ENCODE measurements at places on chromosomes 16 and 17.

- no peak for DNase-seq
Observed at GRCh38 chr17:28737770-28738679, 5.8 kb upstream of the TRAF4 start.

GRCh38 chr17:78541488-78542206, 35.5 kb downstream of the DNAH17 start:
- DNase-seq = no peak

DNA sequence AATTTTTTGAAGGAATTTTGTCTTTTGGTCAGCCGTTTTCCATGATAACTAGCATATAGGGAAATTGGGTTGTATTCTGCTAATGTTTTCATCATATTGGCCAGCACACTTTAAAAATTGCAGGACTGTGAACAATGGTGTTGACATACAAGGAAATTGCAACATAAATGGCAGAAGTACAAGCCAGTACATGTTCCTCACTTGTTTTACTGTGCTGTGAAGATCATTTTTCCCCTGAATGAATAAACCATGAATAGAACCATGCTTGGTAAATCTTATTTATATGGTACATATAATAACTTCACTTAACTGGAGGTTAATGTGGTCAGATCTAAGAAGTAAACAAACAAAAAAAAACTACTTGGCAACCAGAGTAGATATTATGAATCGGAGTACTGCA, 22.8 kb downstream of the OMG start:
- no peak for DNase-seq

- no peak for DNase-seq
Observed at GRCh38 chr17:69441179-69441578, 26.7 kb downstream of the MAP2K6 start.

DNA sequence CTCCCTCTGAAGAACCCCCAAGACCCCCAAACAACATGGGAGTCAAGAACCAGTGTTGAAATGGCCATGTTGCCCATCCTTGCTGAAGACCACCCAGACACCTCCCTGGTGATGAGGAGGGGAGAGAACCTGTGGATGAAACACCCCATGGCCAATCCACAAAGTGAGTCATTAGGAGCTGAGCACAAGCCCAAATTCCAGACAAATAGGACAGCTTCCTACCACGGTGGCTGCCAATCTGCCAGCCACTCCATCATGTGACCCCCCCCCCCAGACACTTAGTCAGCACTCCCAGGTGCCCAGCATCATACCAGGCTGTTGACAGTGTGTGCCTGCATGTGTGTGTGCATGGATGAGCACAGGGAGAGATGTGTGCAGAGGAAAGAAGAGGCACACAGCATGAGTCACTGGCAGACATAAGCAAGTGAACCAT, 26.4 kb upstream of the RPL38 start:
- DNase-seq = no peak

GRCh38 chr17:4142107-4142900, 526 bp downstream of the ZZEF1 start:
- DNase-seq = peak; percentile 61

- DNase-seq = no peak
Observed at GRCh38 chr16:372302-372983, 2.1 kb upstream of the MRPL28 start.

DNA sequence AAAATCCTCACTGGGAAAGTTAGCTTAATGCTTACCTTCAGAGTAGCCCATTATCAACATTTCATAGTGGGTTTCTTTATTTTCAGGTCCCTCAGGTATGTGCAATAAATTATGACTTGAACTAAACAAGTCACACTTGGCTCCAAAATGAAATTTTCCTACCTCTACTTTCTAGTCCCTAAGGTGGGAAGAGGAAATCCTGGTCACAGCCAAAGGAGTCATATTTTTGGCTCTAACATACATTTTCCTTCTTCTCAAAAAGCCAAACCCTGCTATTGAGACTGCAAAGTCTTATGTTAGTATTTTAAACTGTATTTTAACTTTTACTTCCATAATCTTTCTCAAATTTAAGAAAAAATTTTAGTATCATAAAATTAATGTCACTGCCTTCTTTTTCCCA, 128.9 kb downstream of the BRIP1 start:
- no peak for DNase-seq

- no peak for DNase-seq
Observed at GRCh38 chr16:5895976-5896375, 798.4 kb upstream of the EEF2KMT start.

DNA sequence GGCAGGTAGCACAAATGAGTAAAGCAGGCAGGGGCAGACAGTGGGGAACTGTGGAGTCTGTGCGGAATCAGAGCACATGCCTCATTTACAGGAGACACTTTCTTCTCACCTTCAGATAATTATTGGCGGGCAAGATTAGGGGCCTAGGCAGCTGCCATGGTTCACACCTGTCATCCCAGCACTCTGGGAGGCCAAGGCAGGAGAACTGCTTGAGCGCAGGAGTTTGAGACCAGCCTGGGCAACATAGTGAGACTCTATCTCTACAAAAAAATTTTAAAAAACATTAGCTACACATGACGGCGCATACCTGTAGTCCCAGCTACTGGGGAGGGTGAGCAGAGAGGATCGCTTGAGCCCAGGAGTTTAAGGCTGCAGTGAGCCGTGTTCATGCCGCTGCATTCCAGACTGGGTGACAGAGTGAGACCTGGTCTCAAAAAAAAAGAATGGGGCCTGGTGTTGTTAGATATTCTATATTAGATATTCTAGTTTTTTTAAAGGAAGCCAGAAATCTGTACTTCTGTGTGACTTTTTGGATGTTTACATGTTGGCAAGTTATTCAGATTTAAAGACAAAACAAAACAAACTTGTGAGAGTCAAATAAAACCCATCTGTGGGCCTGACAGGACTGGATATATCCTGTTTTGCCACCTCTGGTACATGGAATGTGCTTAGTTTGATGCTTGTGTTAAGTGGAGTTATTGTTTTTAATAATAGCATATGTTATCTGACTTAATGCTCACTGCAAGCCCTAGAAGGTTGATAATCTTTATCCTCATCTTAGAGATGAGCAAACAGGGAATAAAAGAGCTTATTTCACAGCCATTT, 4.9 kb upstream of the LPCAT2 start:
- no peak for DNase-seq

DNA sequence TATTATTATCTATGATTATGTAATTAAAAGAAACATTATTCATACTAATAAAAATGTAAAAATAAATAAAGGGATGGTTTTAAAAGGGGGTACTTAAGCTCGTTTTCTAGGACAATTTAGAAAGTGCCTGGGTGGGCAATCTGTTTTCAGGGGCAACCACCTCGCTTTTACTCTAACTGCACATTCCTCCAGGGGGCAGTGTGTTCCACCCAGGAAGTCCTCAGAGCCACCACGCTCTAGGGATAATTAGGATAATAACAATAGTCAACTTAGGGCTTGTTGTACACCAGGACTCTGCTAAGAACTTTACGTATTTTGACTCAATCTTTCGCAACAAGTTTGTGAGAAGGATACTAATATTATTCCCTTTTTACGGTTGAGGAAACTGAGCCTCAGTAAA, 396.7 kb upstream of the MAF start:
- no peak for DNase-seq

DNA sequence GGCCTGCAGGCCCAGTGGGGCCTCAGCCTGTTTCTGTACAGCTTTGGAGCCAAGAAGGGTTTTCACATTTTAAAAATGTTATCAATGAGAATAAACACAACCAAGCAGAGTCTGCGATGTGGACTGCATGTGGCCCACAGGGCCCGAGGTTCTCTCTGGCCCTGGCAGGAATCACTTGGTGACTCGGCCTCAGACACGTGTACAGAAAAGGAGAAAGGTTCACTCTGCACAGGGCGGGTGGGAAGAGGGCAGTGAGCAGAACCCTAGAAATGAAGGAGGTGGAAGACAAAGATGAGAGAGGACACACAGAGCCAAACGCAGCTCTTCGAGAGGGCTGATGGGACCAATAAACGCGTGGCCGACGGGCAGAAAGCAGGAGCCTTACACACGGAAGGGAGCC, 11.6 kb upstream of the ZNF750 start:
- DNase-seq = no peak

DNA sequence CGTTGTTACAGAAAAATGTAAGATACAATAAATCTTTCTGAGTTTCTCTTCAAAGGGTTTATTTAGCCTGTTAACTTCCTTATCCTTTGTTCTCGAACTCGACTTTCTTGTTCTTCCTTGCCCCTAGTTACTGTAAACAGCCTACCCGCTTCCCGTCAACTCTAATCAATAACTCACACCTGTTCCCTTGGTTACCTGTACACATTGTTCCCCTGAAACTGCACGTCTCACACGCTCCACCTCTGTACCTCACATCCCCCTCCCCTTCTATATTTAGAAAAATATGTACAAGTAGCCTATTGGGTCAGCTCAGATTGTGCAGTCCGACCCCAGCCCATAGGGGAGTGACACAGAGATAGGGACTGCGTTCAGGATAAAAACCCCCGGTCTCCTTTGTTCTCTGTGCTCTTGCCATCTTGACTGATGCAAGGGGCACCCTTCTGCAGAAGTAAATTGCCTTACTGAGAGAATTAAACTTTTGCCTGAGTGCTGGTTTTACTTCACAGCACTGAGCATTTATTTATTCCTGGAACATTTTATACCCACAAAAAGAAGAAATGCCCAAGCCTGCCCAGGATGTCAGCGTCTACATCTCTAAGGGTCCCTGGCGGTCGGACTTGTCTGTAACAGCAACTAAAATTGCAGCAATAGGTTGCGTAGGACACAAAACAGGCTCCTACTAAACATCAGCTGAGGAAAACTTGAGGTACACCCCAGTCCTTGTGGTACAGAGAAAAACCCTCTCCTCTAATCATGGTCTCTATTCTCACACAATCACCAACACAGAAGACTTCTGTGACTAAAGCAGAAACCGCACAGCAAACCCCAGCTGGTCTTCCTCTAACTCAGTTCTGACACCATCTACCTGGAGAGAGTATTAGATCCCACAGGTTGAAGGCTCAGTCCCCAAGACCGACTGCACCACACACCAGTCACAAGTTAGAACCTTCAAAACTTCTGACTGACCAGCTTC, 11.3 kb downstream of the WDR45B start:
- DNase-seq = no peak

- no peak for DNase-seq
Observed at GRCh38 chr16:51310159-51310558, 159.1 kb upstream of the SALL1 start.

- DNase-seq = no peak
Observed at GRCh38 chr16:88777471-88778270, 7.3 kb downstream of the PIEZO1 start.

DNA sequence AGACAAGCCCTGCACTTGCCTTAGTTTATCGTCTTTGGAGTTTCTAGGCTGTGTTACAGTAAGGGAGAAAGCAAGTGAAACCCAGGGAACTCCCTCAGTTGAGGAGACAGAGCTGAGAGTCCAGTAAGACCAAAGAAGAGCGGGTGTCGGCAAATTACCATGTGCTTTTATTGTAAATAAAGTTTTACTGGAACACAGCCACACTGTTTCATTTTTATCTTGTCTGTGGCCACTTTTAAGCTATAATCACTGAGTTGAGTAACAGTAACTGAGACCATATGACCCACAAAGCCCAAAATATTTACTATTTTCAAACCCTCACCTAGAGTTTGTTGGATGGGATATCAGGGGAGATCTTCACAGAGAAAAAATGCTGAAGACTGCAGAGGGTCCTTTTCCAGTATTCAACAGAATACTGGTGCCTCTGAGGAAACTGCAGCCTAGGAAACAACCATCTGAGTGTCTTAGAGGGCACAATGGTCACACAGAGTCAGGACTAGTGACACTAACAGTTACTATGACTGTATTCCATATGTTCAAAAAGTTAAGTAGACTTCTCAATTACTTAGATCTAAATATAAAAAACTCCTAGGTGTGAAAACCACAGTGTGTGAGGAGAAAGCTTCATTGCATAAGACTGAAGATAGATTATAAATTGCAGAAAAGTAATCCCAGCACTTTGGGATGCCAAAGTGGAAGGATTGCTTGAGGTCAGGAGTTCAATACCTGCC, 351.1 kb upstream of the TBX2 start:
- no peak for DNase-seq

Measured in right lobe of liver (tissue), 6 donors.